ENCODE measurements at places on chromosomes 2 and 18. TPM values are rescaled to one million over a fixed set of nuclear protein-coding genes. Genes with fewer than 3 reads are reported as not detected.

Gene GBX2
- 1.1 TPM for total RNA-seq

Gene ASIC4
- not detected for total RNA-seq

Gene COPS9
- 61.7 TPM for total RNA-seq

Gene GRB14
- 2.3 TPM for total RNA-seq

Gene BMP10
- total RNA-seq: not detected

Gene OBSL1
- total RNA-seq: 38.8 TPM

Gene MLPH
- total RNA-seq: 1.0 TPM

Gene KIF3C
- 23.3 TPM for total RNA-seq

Gene RAB27B
- total RNA-seq: under 0.01 TPM

Gene ANKRD29
- total RNA-seq: 4.2 TPM

Gene IGFBP2
- total RNA-seq: 263 TPM

Gene RGPD3
- 0.51 TPM for total RNA-seq

Gene BUB1
- 14.5 TPM for total RNA-seq

Gene SERPINB2
- total RNA-seq: not detected

Gene TMEM178A
- not detected for total RNA-seq

DNA sequence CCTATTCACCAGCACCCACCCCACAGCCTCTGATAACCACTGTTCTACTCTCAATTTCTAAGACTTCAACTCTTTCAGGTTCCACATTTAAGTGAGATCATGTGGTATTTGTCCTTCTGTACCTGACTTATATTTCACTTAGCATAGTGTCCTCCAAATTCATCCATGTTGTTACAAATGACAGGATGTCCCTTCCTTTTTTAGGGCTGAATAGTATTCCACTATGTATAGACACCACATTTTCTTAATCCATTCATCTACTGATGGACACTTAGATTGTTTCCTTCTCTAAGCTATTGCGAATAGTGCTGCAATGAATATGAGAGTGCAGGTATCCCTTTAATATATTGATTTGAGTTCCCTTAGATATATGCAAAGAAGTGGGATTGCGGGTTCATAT is 100.1 kb downstream of the EVA1A start:
- DNase-seq: no peak

GRCh38 chr2:169767243-169767888 is 31.3 kb upstream of the SSB start:
- peak; percentile 82 for DNase-seq

DNA sequence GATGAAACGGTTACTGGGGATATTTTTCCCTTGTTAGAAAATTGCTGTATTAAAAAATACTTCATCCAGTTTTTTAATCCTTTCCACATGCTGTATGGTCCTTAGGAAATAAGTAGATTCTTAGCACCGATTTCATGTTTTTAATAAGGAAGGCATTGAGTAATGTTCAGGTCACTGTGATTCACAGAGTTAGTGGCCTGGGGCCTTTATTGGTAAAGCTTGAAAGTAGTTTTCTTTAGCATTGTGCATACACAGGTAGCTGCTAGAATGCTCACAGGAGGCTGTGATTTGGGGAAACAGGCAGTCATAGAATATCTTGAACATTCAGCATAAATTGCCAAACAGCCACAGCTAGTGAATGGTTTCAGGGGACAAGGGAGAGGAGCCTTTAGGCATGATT is 79.8 kb downstream of the XRCC5 start:
- DNase-seq: no peak

DNA sequence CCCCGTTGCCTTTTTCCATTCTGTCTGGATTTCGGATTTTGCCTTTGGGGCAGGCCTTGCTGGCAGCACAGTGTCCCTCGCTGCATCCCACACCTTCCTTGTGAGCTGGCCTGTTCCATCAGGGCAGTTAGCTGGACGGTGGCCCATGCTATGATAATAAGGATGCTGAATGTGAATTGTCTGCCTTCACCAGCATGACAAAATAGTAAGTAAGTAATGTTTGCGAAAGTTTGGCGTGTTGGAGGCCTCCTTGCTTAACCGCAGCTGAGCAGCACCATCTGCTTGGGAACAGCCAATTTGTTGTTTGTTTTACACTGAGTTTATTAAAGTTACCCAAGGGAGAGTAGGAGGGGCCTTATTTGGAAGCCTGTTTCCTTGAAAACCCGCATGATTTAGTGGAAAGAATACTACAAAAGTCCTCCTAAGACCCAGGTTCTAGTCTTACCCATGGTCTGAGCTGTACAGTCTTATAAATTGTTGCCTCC is 469.7 kb upstream of the FANCL start:
- no peak for DNase-seq

- no peak for DNase-seq
Measured at GRCh38 chr2:5657231-5657630, 35.0 kb upstream of the SOX11 start.

DNA sequence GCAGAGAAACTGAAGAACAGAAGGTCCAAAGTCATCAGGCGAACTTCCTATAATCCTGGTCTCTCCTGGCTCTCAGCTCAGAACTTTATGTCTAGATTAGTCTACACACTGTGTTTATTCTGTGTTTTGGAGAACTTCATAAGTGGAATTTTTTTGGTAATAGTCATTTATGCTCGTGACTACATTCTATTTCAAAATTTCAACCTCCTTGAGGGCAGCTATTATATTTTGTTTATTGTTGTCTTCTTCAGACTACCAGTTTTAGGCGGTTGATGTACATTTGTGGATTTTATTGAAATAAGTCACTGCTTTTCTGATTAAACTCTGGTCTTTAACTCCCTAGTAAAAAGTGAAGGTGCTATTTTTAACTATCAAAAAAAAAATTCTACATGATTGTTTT is 816.6 kb downstream of the SATB2 start:
- no peak for DNase-seq

GRCh38 chr2:11129598-11130449 is 25.4 kb upstream of the SLC66A3 start:
- peak; percentile 22 for DNase-seq

DNA sequence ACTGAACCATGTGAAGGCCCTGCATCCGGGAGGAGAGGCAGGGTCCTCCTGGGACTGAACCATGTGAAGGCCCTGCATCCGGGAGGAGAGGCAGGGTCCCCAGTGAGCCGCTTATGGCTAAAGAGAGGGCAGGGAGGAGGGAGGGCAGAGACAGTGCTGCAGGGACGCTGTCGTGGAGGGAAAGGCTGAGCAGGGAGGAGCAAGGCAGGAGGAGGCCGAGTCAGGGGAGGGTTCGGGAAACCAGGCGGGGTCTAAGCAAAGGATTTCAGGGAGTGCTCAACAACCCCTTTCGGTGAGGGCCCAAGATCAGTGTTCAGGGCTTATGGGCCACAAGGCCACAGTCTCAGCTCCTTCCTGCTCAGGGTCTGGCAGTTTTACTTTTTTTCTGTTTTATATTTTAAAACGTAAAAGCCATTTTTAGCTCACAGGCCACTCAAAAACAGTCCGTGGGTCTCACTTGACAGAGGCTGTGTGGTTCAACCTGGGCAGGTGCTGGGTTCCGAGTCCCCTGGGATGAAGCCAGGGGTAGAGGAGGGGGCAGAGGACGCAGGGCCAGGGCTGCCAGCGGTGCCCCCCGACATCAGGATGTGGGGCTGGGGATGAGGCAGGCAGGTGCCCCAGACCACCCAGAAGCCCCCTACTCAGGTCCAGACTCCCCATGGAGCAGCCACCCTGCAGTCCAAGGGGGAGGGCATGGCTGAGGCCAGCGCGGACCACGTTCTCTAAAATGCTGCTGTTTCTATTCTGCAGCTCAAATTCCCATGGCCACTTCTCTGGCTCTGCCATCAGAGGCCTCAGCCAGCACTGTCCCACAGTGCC is 5.2 kb downstream of the TMEM18 start:
- DNase-seq: no peak

DNA sequence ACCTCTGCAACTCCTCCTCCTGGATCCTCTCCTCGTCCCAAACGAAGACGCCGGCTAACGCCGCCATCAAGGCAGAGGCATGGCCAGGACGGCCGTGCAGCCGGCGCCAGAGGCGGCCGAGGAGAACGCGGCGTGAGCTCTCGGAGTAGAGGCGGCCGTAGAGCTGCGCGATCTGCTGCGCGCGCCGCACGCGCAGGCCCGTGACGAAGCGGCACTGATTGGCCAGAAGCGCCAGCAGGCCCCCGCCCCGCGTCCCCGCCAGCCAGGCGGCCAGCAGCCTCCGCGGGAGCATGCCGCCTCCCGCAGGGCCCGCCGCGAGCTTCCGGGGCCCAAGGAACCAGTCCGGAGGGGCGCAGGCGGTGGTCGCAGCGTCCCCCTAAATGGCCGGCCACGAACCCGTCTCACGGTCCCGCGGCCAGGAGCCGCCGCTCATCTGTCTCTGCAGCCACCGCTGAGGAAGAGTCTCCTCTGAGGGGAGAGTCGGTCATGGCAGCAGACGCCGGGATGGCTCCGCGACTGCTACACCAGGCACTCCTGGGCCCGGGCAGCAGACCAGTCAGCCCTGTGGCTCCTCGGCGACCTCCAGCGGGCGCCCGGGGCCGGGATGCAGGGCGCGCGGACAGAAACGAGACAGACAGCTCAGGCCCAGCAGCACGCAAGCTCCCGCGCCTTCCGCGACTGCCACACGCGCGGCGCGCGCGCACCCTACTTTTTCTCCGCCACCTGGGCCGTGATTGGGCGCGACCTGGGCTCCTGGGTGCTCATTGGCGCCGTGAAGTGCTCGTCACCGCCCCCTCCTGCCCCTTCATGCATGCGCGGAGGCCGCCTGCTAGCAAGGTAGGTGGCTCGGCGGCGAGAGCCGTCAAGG is at the start of gene STARD7:
Gene STARD7, minus strand, starts transcription at position 685 of the 868 bp plus-strand sequence. Its CDS starts 393 bp downstream, at position 292.
- DNase-seq: peak; percentile 99

GRCh38 chr18:67650686-67651385 is 134.3 kb upstream of the DSEL start:
- no peak for DNase-seq

- DNase-seq: no peak
Measured at GRCh38 chr18:8685141-8685913, 20.0 kb upstream of the MTCL1 start.

DNA sequence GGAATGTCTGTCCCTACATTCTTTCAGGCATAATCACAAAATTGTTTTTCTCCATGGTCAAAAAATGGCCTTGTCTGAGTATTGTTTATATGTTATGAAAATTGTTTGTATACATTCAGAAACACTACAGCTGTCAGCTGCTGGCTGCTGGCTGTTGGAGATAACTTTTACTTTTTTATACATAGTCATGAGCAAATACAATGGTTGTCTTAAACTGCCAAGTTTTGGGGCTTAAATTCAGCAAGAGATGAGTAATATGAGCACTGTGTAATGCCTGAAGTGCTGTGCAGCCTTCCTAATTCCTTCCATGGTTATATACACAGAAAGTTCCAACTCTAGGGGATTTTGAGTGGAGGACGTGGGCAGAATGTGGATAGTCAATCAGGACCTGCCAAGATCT is 168.9 kb upstream of the RMP24 start:
- DNase-seq: no peak

GRCh38 chr18:58305792-58306191 is 261.8 kb downstream of the NEDD4L start:
- no peak for DNase-seq

- no peak for DNase-seq
Measured at GRCh38 chr2:120798567-120799247, 63.0 kb downstream of the GLI2 start.

- DNase-seq: peak; percentile 64
Measured at GRCh38 chr2:181072486-181073235, 92.3 kb downstream of the UBE2E3 start.

DNA sequence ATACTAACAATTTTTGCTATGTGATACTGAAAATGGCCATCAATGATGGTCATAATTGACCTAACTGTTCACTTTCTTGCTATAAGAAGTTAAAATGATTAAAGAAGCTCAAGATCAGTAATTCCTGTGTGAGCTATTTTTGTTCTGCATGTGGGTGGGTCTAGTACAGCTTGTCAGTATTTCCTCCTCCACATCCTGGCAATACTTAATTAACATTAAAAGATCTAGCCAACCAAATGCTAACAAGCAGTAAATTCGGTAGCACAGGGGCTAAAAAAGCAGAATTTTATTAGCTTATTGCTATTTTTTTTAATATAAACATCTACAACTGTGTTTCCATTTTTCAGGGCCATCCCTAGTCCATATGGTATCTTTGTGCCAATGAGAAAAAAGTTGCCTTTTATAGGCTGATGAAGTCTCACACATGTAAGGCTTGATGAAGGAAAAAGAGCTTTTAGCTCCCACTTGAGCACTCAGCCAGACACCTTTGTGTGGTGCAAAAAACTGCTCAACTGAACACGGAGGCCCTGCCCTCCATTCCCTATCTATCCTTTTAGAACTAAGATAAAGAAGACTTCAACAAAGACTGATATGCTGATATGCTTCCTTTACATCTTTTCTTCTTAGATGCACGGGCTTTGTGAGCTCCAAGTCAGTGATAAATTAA is 4.9 kb upstream of the PNO1 start:
- peak; percentile 27 for DNase-seq

DNA sequence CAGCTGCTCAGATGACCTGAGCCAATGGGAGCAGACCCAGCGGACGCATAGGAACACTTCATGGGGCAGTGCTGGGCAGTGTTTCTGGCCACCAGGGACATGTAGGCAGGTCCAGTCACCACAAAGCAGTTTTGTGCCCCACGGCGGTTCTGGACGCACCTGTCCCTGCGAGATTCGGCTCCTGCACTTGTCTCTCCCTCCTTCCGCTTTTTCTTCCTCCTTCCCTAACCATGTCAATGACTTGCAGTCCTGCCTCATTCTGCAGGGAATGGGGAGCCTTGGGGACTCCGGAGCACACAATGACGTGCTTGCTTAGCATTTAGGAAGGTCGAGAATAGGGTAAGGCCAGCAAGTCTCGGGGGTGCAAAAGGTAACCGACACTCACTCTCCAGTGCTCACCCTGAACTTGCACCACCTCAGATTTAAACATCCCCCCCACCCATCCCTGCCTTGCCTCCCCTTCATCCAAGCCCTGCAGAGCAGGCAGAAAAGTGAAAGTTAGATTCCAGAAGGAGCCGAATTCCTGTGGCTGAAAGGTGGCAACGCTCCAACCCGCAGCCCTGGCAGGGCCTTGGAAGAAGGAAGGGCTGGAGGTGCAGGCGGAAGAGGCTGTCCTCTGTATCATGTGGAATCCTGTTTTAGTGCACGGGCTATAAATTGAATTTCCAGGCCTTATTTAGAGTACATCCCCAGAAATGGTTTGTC is 40.5 kb upstream of the ATG16L1 start:
- peak; percentile 87 for DNase-seq

GRCh38 chr2:168085801-168086361 is 161.5 kb downstream of the STK39 start:
- no peak for DNase-seq

GRCh38 chr18:46723856-46724415 is 32.9 kb downstream of the ST8SIA5 start:
- DNase-seq: no peak

DNA sequence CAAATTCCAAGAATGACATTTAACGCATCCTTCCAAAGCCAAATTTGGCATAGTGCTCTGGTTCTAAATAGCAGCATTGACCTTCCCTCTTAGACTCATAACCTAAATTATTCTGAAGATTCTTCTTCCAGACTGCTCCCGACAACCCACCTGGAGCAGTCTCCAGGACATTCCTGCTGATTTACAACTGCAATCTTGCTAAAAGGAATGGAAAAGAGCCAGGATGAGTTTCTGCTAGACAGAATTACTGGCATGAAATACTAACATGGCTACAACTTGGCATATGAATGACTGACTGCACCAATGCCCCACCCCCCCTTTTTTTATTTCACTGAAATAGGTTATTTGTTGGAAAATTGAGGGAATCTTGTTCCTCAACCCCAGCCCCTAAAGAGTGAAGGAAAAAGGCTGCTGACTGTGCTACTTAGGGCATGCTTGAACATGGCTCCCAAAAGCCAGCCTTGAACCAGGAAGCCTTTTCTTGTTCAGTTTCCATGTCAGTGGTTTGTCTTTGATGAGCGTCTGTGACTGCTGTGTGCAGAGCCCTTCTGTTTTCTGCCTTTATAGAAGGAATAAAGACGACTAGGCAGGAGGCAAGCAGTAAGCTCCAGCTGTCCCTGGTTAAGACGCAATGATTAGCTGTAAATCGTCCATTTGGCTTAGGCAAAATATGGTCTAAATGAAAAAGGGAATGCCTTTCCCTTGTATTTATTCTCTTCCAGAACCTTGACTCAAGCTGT is 47.4 kb upstream of the ITGB6 start:
- no peak for DNase-seq
